ENCODE measurements at places on chromosomes 13 and 19.

GRCh38 chr13:70189981-70190380 lies 81.7 kb upstream of the KLHL1 start:
- no peak for DNase-seq

DNA sequence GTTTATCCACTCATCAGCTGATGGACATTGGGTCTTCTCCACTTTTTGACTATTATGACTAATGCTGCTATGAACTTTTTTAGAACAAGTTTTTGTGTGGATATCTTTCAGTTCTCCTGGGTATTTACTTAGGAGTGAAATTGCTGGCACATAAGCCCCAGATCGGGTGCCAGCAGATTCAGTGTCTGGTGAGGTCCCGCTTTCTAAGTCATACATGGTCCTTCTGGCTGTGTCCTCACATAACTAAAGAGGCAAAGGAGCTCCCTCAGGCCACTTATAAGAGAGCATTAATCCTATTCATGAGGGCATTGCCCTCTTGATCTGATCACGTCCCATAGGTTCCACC lies 600 bp upstream of the ZNF226 start:
- DNase-seq = no peak

GRCh38 chr19:18566953-18567352 lies 4.7 kb upstream of the UBA52 start:
- DNase-seq = no peak

- DNase-seq = no peak
Observed at GRCh38 chr19:38693380-38694223, 46.2 kb downstream of the ACTN4 start.

DNA sequence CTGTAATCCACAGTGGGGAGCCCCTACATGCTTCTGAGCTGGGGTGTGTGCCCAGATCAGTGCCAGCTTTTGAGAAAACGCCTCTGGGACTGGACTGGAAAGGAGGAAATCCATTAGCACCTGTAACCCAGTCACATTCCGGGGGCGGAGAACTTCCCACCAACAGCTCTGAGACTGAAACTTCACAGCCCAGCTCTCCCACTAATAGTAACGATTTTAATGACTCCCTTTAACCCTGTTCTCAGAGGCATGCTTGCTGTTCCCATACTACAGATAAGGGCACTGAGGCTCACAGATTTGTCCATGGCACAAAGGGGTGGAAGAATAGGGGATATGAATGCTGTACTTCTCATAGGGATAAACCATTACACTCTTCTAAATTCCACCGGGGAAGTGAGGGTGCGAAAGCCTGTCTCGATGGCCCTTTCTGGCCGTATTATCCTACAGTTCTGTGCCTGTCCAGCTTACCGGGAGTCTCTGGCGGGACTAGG lies 851 bp downstream of the FBXO46 start:
- no peak for DNase-seq

- DNase-seq = no peak
Observed at GRCh38 chr13:100987948-100988347, 313.4 kb upstream of the TMTC4 start.

GRCh38 chr19:18312092-18312534 lies 10.8 kb downstream of the LSM4 start:
- DNase-seq = no peak

- DNase-seq = no peak
Observed at GRCh38 chr13:41017159-41017558, 2.0 kb downstream of the ELF1 start.

DNA sequence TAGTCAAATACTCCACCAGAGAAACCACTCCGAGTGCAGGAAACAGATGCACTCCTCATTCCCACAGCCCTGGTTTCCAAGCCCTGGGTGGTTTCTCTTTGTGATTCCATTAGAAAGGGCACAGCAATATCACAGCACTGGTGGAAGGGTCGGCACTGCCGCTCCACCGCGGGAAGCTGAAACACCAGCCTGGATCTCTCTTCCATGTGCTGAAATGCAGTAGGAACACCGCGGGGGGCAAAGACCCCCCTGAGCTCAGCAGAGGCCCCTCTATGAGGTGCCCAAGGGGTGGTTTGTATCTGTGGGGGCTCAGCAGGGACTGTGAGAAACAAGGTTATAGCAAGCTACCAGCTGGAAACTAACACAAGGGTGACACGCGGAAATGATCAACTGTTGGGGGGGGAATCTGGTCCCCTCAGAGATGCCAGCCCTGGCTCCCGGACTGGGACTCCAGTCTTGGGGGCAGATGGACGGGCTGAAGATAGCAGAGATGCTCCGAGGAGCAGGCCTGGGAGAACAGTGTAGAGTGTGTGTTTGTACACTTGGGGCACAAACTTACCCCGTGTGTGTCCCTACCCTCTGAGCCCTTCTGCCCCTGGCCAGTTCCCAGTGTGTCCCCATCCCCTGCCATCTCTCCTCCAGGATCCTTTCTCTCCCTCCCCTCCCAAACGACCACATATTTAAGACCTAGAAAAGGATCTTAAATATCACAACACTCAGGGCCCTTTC lies 1.8 kb downstream of the ZFR2 start:
- DNase-seq = no peak

GRCh38 chr19:58558066-58558622 lies at the start of gene UBE2M:
Gene UBE2M, minus strand, starts transcription at chr19:58558611. Its CDS starts 230 bp downstream, at chr19:58558381.
- DNase-seq = no peak

GRCh38 chr13:114222461-114222968 lies 12.2 kb upstream of the CDC16 start:
- no peak for DNase-seq

DNA sequence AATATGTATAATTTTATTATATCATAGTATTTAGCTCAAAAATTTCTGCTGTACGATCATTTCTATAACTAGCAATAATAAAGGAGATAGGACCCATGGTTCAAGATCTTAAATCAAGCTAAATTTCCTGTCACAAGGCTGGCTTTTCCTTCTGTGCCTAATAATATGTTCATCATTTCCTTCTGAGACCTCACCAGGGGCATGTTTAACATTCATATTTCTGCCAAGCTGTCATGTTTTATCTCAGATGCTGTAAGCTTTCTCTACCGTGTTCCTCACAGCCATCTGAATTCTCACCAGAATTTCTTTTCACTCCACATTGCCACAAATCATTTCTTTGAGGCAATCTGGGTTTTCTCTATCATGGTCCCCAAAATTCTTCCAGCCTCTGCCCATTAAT lies 482.3 kb upstream of the SGCG start:
- DNase-seq = no peak

- DNase-seq = no peak
Observed at GRCh38 chr13:26967119-26968038, 204.2 kb downstream of the USP12 start.

GRCh38 chr19:10166046-10166445 lies 28.7 kb downstream of the DNMT1 start:
- DNase-seq = no peak

GRCh38 chr13:71789037-71789436 lies 78.0 kb downstream of the DACH1 start:
- DNase-seq = no peak

DNA sequence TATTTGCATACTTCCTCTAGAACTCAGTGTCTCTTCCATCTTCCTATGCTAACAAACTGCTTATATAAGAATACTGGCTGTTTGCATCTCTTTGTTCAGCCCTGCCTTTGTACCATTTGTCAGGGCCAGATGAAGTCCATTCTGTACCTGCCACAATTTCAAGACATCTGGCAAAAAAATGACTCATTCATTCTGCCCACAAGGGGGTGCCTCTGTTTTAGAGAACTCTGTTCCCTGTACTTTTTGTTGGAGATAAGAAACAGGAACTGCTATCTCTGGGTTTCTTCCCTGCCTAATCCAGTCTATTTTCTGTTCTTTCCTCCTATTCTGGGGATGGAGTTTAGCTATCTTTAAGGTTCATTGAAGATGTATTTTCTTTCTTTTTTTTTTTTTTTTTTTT lies 23.0 kb downstream of the ZNF568 start:
- DNase-seq = no peak

DNA sequence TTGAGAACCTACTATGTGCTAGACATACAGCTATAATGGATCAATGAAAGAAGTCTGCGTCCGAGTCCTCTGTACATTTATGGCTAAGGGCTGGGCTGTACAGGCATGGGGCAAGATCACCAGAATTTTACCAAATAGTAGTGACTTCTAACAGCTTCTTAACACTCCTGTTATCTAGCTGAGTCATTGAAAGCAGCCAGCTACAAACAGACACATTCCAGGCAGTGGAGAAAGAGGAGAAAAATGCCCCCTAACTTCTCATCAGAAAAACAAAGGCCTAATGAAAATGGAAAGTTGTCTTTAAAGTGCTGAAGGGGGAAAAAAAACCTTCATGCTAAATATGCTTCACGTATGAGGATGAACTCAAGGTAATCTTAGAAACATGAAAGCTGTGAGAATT lies 14.3 kb upstream of the ZNF667 start:
- no peak for DNase-seq

- no peak for DNase-seq
Observed at GRCh38 chr13:59609421-59609820, 554.3 kb downstream of the DIAPH3 start.

DNA sequence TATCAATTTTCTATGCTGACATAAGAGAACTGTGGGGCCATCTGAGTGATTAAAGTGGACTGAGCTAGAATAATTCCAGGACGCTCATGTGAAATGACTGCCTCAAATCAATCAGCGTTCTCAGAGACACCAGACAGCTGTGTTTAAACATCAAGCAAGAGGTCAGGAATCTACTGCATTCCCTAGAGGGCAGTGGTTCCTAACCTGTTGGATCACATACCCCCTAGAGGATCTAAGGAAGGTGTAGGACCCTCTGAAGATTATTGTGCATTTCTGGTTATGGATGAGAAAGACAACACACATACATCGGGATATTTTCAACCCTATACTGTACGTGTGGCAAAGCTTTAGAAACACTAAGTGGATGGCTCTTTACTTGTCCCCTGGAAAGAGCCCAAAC lies 51.8 kb upstream of the FREM2 start:
- DNase-seq = no peak

GRCh38 chr13:111971891-111972780 lies 94.8 kb upstream of the SOX1 start:
- DNase-seq = peak; percentile 41
